Temporal lobe (tissue), 4 donors: ENCODE measurements at places on chromosomes 13 and 19. TPM values are rescaled to one million over a fixed set of nuclear protein-coding genes. Genes with fewer than 3 reads are reported as not detected.

The TTC9B gene
- total RNA-seq, result 32.0 TPM

The FBXL3 gene
- 83.6 TPM for total RNA-seq

The ZNF468 gene
- total RNA-seq, result 44.0 TPM

The KCNRG gene
- 11.8 TPM for total RNA-seq

The NLRP12 gene
- total RNA-seq, result 0.25 TPM

The IGSF23 gene
- not detected for total RNA-seq

The ZNF682 gene
- 18.9 TPM for total RNA-seq

The ATXN8OS gene
- total RNA-seq, result 1.2 TPM

The NOTCH3 gene
- total RNA-seq, result 14.3 TPM
